NCI-H1436 treated with DMSO at 0.1 percent for 48 hours (cell line): ENCODE measurements at places on chromosomes 2 and 18.

DNA sequence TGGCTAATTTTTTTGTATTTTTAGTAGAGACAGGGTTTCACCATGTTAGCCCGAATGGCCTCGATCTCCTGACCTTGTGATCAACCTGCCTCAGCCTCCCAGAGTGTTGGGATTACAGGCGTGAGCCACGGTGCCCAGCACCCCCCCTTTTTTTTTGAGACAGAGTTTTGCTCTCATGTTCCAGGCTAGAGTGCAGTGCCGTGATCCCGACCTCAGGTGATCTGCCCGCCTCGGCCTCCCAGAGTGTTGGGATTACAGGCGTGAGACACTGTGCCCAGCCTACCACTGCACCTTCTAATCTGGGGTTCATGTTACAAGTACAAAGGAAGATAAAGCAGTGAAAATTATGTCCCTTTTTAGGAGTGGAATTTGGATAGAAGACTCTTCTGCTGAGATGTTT is 41.5 kb upstream of the CABLES1 start:
- DNase-seq, result no peak

GRCh38 chr2:70954886-70955285 is 19.2 kb downstream of the ATP6V1B1 start:
- no peak for DNase-seq

- DNase-seq, result no peak
These were observed 5.5 kb downstream of the LYG2 start for GRCh38 chr2:99249951-99250350.

DNA sequence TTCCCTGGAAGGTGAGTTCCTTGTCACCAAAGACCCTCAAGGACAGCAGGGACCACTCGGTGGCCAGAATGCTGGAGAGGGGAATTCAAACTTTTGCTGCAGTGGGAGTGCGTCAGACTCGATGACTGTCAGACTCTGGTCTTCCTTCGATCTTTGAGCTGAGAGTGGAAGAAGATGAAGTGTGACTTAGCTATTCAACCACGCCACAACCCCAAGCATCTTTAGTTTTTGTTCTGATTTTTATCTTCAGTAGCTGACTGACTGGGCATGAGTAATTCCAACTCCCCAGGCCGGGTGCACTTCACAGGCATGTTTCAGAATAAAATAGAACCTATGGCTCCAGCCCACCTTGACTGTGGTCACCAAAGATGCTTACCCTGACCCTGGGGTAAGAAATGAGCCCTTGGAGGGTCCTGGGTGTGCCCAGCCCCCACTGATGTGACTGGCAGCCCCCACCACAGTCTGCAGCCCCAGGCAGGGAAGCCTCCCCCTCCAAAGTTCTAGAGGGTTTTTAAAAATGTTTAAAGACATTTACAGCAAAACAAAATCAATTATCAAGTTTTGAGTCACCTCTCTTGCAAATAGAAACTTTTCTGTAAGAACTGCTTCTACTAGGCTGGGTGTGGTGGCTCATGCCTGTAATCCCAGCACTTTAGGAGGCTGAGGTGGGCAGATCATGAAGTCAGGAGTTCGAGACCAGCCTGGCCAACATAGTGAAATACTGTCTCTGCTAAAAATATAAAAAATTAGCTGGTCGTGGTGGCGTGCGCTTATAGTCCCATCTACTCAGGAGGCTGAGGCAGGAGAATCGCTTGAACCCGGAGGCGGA is 24.9 kb upstream of the YWHAQ start:
- DNase-seq, result no peak

- no peak for DNase-seq
These were observed 8.1 kb downstream of the AOX1 start for GRCh38 chr2:200593905-200594304.

DNA sequence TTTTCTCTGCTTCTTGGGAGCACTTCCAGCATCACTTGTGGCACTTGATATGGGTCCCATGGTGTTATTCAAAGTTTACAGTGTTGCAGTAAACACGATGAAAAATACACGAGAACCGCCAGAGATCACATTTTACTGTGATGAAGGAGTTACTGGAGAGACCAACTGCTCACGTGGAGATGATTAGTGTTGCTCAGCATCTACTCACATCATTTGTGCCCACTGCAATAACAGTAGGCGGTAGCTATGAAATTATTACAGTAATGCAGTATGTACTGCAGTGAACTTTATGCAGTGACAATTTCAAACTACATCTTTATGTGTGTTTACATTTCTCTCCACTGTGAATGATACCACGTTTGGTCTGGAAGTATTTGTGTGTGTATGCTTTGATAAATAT is 93.5 kb downstream of the SLC4A3 start:
- no peak for DNase-seq

- no peak for DNase-seq
These were observed 262.7 kb upstream of the SPOPL start for GRCh38 chr2:138238908-138239307.

GRCh38 chr2:227819398-227819697 is 5.7 kb downstream of the CCL20 start:
- no peak for DNase-seq

- no peak for DNase-seq
These were observed 171.2 kb downstream of the HAUS1 start for GRCh38 chr18:46275370-46275769.

DNA sequence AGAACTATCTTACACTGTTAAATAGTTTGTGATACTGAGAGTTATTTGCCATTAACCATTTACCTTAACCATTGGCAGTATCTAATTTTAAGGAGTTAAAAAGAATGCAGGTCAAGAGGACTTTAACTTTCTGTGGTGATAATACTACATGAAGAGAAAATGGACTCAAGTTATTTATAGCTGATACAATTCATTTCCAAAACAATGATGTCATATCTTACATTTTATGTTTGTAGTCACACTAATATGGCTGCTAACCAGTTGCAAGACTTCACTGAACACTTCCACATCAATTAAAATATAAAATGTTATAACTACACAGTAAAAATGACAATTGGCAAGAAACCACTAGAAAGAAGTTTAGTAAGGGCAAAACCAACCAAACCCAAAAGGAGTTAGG is 77.7 kb downstream of the CDH2 start:
- DNase-seq, result no peak

DNA sequence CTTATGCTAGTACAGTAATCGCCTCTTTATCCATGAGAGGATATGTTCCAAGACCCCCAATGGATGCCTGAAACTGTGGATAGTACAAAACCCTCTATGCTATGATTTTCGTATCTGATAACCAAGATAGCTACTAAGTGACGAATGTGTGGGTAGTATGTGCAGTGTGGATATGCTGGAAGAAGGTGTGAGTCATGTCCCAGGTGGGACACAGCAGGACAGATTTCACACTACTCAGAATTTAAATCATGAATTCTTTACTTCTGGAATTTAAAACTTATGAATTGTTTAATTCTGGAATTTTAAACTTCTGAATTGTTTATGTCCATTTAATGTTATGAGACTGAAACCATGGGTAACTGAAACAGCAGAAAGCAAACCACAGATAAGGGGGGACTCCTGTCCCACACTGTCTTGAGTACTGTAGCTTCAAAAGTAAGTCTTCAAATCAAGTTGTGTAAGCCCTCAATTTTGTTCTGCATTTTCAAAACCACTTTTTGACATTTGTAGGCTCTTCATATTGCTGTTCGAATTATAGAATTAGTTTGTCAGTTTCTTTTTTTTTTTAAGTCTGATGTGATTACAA is 116.0 kb downstream of the LTBP1 start:
- DNase-seq, result no peak

- no peak for DNase-seq
These were observed 92.9 kb upstream of the WDR75 start for GRCh38 chr2:189348369-189348768.

- no peak for DNase-seq
These were observed 103.0 kb downstream of the KYNU start for GRCh38 chr2:142980246-142981068.

- DNase-seq, result no peak
These were observed 549.5 kb upstream of the ID2 start for GRCh38 chr2:8132351-8132831.

DNA sequence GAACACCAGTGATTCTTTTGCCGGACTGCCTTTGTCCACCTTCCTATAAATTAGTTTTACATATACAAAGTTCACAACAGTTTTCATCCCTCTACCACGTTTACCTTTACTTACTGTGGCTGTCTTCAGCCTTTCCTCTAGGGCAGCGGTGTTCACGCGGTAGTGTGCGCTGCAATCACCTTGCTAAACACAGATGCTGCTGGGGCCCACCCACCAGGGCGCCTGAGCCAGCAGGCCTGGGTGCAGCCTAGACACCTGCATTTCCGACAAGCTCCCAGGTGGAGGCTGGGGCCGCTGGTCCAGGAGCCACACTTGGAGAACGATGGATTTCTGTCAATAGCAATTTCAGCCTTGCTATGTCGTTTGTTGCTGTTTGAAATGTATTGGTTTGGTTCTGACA is 83.1 kb downstream of the NDUFA10 start:
- DNase-seq, result no peak

DNA sequence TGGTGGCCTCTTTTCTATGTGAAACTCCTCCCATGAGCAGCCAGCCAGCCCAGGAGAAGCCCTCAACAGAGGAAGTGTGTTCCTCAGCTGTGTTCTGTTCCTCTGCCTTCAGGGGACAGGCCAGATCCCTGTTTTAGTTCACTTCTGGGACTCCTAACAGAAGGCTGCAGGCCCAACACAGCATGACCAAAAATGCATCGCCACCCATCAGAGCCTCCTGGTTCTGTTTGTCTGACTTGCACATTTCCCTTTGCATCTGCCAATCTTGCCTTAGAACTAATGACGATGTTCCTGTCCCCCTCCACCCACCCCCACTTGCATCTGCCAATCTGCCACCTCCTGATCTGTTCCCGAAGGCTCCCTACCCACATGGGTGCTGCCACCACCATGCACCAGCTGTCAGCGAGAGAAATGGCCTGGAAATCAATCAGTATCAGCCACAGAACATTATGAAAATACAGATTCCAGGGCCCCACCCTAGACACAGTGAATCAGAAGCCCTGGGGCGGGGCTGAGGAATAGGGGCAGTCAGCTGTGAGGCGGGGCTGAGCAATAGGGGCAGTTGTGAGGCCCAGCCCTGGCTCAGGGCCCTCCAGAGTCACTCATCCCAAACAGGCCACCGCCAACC is 51.0 kb downstream of the FAM168B start:
- DNase-seq, result no peak

GRCh38 chr18:44178476-44178875 is 502.2 kb upstream of the SETBP1 start:
- DNase-seq, result no peak

GRCh38 chr2:62938126-62938525 is 112.5 kb upstream of the OTX1 start:
- no peak for DNase-seq

DNA sequence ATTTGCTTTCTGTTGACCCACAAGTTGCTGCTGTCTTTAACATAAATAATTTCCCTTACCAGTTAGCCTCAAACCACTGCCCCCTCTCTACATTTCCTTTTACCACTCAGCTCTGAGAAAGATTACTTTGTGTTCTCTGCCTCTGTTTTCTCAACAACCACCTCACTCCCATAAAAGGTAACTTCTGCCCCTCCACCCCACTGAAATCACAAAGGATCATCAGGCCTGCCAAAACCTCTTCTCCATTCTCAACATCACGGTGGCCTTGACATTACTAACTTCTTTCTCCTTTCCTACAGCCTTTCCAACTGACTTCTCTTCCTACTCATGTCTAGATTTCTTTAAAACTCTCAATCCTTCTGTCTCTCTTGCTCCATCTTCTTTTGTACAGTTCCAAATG is 10.1 kb downstream of the ACADL start:
- DNase-seq, result no peak

DNA sequence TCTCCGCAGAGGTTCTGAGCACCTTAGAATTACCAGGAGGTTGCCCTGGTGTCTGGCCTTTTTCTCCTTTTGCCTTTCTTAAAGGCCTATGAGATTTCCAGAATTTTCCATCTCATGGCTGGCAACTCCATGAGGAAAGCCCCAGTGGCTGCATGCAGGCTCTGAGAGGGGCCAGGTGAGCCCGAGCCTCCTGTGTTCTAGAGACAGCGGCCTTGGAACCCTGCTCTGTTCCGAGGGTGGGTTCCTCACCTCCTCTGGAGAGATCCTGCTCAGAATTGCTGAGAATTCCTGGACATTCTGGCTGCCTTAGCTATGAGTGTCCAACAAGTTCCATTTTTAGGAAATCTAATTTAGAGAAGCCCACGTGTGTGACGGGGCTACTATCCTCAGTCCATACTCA is 35.7 kb upstream of the HPCAL1 start:
- DNase-seq, result no peak

DNA sequence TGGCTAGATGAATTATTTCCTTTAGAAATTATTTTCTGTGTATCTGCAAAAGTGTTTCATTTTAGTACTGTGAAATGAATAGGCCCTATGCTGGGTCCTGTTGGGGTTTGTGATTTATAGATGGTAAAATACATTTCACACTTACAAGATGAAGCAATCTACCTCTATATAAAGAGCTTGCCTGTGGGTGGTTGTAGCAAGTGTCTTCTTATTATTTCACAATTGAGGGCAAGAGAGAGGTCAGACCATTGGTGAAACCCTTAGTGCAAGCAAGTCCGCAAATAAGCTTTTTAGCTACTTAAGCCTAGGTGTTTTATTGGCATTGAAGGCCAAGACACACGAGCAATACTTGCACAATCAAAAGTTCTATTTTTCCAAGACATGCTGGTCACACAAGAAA is 153.1 kb downstream of the FMNL2 start:
- no peak for DNase-seq

- no peak for DNase-seq
These were observed 173.1 kb downstream of the ICOS start for GRCh38 chr2:204109681-204110080.

- DNase-seq, result no peak
These were observed 25.0 kb upstream of the RNF152 start for GRCh38 chr18:61917818-61918217.

GRCh38 chr18:69838620-69839411 is 108.9 kb downstream of the CD226 start:
- no peak for DNase-seq

DNA sequence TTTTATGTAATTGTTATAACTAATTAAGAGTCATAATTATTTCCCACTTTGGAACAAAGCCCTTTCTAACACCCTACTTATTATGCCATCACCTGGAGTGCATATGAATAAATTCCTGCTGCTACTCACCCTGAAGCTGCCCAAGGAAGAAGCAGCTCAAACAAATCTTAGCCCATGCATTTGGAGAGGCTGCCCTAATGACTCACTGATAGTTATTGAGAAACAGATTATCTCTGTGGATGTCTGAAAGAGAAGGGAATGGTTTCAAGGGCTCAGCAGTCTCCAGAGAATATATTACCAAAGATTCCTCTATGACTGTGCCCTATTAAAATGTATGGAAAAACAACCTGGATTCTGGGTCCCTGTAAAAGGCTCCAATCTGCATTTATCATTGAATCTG is 81.0 kb downstream of the GPR39 start:
- no peak for DNase-seq

DNA sequence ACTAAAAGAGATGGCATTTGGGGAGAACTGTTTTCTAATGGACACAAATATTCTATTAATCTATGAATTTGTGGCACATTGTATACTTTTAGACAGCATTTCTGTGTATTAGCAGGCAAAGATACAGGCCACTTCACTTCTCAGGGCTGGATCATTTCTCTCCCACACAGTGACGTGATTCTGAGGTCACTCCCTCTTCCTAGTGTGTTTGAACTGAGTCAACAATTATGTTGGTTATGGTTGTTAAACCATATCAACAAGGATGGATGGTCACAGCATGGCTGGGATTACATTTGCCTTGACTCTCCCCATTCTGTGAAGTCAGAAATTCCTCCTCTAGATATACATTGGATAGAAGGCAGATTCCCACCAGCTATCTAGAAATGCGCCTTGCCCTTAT is 11.6 kb downstream of the NOSTRIN start:
- DNase-seq, result no peak
